SK-MEL-5 (cell line): ENCODE measurements at places on chromosomes 3 and 15. TPM values are rescaled to one million over a fixed set of nuclear protein-coding genes. Genes with fewer than 3 reads are reported as not detected.

GRCh38 chr3:127226946-127227842, 34.3 kb downstream of the PRR23E start:
- DNase-seq, result no peak

- no peak for DNase-seq
These were observed 90.6 kb downstream of the CHST2 start for GRCh38 chr3:143210141-143210540.

DNA sequence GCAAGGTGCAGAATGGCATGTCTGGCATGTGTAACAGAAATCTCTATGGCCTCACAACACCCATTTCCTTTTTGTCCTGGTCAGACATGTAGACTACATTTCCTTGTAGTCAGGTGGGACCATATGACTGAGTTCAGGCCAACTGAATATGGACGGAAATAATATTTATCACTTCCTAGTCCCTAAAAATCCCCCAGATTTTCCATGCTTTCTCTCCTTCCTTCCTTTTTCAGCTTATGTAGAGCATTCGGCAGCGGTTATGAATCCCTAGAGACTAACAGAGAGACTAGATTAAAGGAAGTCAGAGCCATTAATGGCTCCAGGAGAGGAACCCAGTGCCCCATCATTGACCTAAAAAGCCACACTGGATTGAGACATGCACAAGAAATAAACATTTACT, 35.8 kb downstream of the SLC9A9 start:
- no peak for DNase-seq

DNA sequence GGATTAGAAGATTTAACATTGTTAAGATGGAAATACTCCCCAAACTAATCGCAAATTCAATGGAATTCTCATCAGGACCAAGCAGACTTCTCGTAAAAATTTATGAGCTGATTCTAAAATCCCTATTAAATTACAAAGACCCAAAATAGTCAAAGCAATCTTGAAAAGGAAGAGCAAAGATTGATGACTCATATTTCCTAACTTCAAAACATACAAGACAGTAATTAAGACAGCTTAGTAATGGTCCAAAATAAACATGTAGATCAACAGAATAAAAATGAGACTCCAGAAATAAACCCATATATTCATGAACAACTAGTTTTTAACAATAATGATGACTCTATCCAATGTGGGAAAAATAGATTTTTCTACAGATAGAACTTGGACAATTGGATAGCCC, 148.7 kb downstream of the SI start:
- DNase-seq, result no peak

DNA sequence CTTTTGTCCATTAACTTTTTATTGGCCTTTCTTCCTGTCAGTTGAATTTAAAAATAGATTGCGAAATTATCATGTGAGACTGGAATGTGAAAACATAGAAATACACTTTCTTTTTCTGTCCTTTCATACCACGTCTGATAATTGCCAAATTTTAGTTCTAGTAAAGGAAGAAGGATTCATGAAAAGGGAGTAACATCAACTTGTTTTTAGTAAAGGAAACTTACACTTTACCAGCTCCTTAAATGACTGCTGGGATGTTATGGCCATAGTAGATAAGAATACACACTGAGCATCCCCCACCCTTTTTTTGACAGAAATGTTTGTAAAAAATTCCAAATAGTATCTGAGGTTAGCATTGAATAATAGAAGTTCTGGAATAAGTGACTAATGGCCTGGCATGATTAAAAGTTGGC, 137.9 kb downstream of the NEO1 start:
- DNase-seq, result peak; percentile 4

DNA sequence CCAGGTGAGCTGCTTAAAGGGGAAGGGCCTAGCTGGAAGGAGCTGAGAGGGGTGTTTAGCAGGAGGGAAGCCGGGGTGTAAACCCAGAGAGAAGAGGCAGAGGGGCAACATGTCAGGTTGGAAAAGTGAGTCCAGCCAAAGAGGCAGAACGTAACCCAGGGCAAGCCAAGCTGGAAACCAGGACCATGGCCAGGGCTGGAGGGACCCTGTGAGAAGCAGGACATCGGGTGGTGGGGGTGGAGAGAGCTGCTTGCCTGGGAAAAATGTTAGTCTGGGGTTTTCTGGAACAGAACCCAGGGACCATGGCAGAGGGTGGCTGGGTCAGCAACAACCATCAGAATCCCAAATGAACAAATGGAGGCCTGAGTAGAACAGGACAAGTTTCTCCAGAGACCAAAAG, 32.6 kb downstream of the SEMA5B start:
- DNase-seq, result no peak

GRCh38 chr3:68893600-68894239, 38.6 kb downstream of the TAFA4 start:
- peak; percentile 58 for DNase-seq

DNA sequence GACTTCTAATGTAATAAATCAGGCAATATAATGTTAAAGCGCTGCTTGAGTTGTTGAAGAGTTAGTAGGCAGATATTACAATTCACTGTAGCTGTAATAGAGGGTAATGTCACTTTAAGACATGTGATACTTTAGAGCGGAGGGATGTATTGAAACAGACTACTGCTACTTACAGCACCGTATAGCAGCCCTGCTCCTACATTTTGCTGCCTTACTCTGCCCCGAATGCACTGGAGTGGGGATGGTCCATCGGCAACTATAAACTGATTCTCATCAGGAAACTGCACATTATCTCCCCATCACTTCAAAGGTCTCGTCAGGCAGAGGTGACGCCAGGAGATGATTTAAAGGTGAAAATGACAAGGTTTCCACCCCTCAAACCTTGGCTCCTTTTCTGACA, 349.7 kb upstream of the SUCLG2 start:
- DNase-seq, result no peak

DNA sequence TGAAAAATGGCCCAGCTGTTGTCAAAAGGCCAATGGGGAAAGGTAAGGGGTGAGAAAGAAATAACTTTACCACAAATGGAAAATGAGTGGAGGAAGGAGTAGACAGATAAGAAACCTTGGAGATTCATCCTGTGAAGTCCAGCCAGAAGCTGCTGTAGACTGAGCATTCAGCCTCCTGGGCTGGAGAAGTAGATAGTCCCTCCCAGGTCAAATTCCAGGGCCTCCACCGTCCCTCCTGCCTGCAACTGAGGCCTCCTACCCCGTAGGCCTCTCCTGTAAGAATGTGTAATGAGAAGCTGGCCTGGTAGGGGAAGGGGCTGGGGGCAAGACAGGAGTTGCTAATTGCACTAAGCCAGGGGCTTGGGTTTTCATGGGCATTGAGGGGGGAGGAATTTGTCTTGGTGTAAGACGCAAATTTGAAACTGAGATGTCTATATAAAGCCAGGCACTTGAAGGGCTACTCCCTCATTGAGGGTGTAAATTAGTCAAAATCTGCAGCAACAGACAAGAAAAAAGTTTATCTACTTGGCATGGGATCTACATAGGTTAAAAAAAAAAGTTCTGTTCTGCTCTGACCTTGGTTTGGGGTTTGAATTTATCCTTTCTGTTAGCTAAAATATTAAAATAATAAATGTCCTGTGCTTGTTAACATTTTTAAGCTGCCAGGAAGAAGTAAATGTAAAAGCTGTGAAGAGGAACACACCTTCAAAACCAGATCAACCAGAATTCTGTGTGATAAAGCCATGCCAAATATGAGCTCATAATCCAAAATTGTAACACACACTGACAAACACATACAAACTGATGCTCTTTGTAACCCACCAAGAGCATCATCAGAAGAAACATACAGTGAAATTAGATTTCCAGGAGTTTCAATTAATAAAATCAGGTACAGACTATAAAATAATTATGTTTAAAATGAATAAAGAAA, 1.7 kb upstream of the RBP2 start:
- no peak for DNase-seq

Gene THSD4
- 0.13 and 0.50 TPM in 2 replicates for total RNA-seq

GRCh38 chr3:124967964-124968363, 33.4 kb upstream of the MUC13 start:
- no peak for DNase-seq

- DNase-seq, result no peak
These were observed 34.7 kb downstream of the GBE1 start for GRCh38 chr3:81726735-81727134.

DNA sequence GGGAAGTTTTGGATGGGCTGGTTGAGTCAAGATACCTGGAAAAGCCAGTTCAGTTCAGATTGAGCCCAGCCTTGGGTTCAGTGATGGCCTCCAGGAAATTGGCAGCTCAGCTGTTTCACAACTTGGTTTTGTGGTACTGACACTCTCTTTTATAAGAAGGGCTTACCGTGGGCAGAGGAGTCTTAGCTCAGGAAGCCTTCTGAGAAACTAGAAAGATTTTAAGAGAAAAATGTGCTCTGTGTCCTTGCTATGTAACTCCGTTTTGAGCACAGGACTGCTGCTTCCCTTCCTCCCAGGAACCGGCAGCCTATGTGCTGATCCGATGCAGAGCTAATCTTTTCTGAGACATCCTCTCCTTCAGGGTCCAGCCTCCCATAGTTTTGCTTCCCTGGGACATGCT, 46.6 kb upstream of the RASGRP1 start:
- DNase-seq, result no peak

Gene EXD1
- total RNA-seq, result 0.51 TPM in 1 of 2 replicates, not detected in the other

GRCh38 chr15:38961931-38962330, 397.3 kb upstream of the RASGRP1 start:
- no peak for DNase-seq

DNA sequence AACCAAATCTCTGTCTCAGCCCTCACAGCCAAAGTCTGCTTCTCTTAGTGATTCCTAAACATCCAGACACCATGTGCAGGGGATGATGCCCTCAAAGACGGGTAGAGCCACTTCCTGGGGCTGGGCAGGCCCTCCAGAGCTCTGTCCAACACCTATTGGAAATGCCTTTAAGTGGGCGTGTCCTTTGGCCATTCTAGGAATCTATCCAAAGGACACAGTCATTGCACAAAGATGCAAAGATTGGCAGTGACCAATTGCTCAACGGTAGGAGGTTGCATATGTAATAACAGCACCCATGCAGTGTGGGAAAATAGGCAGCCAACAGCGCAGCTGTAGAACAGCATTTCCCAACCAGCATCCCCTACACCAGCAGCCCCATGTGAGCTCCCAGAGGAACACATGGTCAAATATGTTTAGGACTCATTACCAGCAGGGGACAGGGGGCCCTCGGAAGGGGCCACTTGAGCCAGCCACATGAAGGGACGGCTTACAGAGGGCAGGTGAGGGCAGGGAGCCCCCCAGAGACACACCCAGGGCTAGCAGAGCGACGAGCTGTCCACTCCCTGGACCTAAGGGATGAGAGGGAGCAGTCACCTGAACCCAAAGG, 142.8 kb upstream of the IQSEC1 start:
- DNase-seq, result no peak

GRCh38 chr3:134085034-134085775, 55.5 kb upstream of the SLCO2A1 start:
- DNase-seq, result no peak

Gene CYP19A1
- total RNA-seq, result 0.13 TPM in 1 of 2 replicates, not detected in the other

Gene ROBO2
- total RNA-seq, result 32.3 and 42.2 TPM in 2 replicates

DNA sequence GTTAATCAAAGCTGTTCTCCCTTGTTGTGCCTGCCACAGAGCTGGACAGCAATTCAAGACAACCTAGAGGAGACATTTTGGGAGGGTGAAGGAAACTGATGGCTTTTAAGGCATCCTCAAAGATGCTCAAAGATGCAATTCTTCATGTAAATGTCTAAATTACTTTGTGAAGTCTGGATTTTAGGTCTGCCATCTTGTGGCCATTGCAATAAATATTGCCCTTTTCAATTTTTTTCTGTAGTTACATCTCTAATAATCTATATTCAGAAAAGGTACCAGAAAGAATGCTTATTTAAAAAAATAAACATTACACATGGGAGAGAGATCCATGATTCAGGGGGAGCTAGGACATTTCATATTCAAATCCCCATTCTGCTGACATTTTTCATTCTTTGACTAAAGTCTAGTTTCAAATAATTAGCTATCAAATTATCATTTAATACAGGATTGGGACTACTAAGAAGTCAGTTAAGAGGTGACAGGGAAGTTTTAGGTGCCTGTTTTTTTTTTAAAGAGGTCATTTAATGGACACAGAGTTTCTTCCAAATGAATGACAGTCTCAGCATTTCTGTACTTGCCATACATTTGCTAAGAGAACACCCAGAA, 259.8 kb upstream of the WNT5A start:
- peak; percentile 36 for DNase-seq

GRCh38 chr15:81849289-81849688, 196.5 kb downstream of the MEX3B start:
- DNase-seq, result no peak

- DNase-seq, result no peak
These were observed 327.4 kb downstream of the SHQ1 start for GRCh38 chr3:72520690-72521308.

Gene AQR
- total RNA-seq, result 20.9 and 26.3 TPM in 2 replicates

- DNase-seq, result no peak
These were observed 170.2 kb upstream of the ICE2 start for GRCh38 chr15:60648928-60649679.

- no peak for DNase-seq
These were observed 119.8 kb downstream of the PDCD6IP start for GRCh38 chr3:33918126-33918756.

Gene FBXW12
- not detected in 2 replicates for total RNA-seq

Gene SPESP1
- total RNA-seq, result 148 and 159 TPM in 2 replicates

DNA sequence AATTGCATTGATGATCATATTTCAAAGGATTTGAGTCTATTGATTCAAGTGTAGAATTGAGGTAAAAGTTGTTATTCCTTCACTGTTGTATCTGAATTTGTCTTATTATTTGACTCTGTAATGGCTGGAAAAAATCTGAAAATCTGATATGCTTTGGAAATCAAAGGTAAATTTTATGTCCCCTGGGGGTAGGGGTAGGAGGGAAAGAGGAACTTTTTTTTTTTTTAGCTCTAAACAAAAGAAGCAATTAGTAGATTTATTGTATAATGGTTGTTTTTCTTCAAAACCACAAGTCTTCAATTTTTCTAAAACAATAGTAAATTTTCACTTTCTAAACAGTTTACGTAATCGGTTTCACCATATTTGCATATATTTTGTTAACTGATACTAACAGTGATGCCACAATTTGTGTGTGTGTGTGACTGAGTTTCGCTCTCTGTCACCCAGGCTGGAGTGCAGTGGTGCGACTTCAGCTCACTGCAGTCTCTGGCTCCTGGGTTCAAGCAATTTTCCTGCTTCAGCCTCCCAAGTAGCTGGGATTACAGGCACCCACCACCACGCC, 91.7 kb upstream of the GOLGA6L4 start:
- DNase-seq, result no peak

- DNase-seq, result no peak
These were observed 237.0 kb downstream of the CD47 start for GRCh38 chr3:107853821-107854220.

Gene GOLGA6A
- not detected in 2 replicates for total RNA-seq

DNA sequence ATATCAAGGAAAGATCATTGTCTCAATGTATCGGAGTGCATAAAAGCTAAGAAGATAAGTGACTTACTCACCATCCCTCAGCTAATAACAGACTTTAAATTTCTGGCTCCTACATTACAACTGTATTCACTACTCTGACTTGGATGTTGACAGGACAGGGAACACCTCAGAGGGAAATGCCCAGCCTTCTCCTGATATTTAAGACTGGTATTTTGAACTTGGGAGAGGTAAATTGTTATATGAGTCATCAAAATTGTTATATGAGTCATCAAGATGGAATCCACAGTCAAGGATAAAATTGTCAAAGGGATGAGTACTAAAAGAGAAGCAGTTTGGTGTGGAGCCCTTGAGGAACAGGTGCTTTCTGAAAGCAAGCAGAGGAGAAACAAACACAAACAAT, 961.4 kb downstream of the VGLL3 start:
- DNase-seq, result no peak

- DNase-seq, result no peak
These were observed 71.7 kb downstream of the FBN1 start for GRCh38 chr15:48573780-48574179.
